Activated naive CD8-positive, alpha-beta T cell treated with anti-CD3 and anti-CD28 coated beads, Interleukin-2, amount 50 U/mL, for 16 hours (primary cell): ENCODE measurements at places on chromosomes 1 and 21.

DNA sequence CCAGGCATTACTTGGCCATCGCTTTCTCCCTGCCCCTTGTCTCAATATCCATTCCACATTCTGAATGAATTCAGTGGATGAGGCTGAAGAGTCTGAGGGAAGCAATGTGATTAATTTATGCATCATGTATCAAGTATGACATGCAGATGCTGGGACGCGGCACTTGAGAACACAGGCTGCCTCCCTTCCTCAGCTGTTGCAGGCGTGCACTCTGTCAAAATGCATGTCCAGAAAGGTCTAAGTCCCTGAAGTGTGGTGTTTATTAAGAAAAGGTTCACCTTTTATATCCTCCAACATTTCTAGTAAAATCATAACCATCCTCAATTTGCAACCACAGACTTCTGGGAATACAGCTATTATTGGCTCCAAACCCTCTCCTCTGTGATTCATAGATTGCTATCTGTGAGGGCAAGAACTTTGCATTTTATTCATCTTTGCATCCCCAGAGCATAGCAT is 22.6 kb upstream of the RAB3GAP2 start:
- DNase-seq, result no peak

DNA sequence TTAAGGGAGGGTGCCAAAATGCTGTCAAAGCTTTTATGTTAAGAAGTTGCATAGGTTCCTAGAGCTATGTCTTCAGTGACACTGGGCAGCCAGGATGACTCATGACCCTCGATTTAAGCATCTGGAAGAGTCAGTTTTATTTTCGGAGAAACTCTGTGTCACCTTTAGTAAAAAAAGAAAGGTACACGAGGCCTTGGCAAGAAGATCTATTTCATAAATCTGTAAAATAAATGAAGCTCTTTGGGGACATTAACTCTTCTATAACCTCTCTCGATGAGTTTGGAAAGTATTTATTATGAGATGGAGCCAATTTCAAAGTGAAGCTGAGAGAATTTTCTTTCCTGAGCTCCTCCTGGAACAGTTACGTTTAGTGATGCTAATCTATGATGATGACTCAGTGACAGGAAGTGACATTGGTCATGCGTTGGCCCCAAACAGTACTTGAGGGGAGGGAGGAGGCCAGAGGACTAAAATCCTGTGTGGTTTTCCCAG is 156.5 kb downstream of the HLX start:
- DNase-seq, result no peak

GRCh38 chr1:56336982-56337381 is 242.4 kb downstream of the PLPP3 start:
- DNase-seq, result no peak

GRCh38 chr21:35036465-35037383 is 12.4 kb downstream of the RUNX1 start:
- DNase-seq, result no peak

GRCh38 chr1:159066108-159066507 is 10.5 kb downstream of the AIM2 start:
- DNase-seq, result no peak

DNA sequence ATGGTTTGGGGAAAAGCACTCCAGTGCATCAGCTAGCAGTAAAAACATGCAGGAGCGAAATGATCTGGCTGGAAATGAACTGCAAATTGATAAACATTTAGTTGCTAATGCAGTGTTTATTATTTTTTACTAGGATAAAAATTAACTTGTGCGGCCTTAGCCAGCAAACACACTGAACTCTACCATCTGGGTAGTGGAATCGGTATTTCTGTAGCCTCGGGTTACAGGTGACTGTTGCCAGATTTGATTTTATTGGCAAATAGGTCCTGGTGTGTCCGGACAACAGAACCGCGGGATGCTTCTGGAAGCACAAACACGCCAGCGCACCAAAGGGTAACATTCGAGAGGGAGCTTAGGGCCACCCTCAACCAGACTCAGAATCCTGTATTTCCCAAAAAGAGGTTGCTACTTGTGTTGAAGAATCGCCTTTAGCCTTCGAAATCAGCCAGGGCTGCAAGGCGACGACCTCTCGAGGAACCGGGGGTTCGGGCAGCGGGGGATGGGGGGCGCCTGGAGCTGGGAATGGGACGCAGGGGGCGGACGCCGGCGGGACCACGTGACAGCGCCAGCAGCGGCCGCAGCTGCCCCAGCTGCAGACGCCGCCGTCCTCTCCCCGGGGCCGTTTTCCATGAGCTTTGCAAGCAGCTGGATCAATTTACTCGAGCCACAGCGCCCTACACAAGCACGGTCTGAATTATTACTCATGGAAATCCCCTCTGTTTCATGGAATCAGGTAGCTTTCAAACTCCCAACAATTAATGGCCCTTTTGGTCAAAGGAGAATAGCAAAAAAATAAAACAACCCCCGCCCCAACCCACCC is 158.8 kb downstream of the TOMM20 start:
- no peak for DNase-seq

DNA sequence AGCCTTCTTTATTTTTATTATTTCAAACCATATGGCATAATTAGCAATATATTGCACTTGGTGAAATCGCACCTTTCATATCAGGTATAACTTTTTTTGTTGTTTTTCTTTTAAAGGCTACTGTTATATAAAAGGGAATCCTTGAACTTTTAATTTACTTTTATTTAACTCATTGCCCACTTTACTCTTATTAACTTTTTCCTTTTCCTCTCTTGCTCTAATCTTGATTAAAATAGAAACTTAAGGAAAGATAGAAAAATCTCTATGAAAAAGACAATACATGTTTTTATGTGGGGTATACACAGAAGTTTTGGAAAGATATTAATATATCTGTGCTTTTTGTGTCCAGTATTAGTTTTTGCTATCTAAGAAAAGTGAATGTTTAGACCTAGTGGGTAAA is 805.8 kb downstream of the USP25 start:
- DNase-seq, result no peak

- DNase-seq, result no peak
Observed at GRCh38 chr1:183633676-183634343, 1.8 kb downstream of the ARPC5 start.

DNA sequence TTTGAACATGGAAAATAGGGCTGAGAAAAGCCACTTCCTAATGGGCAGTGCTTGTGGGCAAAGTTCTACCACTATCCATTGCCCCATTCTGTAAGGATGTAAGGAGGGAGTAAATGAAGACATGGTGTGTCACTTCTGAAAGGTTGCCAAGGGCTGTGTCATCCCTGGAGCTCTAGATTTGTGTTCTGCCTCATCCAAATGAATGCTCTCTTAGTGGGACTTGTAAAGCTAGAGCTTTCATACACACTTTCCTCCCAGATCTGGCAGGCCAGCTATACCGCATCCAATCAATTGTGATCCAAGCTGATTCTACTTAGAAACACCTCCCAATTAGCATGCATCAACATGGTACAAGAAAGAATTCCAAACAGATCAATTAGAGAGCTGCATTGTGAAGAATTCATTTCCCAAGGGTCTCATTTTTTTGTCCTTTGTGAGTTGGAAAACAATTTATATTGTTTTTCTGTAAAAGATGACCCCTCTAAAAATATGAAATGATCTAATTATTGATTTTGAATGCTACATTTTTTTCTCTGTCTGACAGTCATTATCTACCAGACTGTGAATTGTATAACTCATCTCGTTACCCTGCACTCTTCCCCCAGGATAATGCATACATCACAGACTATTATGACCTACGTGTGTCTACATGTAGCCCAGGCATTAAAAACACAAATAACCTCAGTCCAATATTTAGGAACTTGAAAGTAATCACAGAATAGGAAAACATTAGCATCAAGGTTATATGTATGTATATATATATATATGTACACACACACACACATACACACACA is 117.1 kb upstream of the DUSP10 start:
- DNase-seq, result no peak

- no peak for DNase-seq
Observed at GRCh38 chr1:1578371-1578940, 3.8 kb upstream of the SSU72 start.
